ENCODE measurements at places on chromosomes 11 and 22.

DNA sequence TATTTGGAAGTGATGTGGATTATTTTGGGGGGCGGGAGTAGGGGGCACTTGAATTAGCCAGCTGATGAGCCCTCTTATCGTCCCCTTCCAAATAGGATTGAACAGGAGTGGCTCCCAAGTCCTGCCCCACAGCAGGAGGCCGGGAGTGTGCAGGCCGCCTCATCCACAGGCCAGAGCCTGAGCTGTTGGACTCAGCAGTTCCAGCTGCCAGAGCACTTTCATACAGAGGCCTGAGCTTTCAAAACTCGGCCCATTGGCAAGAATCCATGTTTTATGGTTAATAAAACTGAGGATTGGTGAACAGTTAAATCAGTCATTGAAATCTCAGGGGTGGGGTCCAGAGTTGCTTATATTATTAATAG, 9.6 kb downstream of the FAM118A start:
- DNase-seq: no peak

- DNase-seq: no peak
Measured at GRCh38 chr11:31421820-31422219, 52.2 kb downstream of the DNAJC24 start.

DNA sequence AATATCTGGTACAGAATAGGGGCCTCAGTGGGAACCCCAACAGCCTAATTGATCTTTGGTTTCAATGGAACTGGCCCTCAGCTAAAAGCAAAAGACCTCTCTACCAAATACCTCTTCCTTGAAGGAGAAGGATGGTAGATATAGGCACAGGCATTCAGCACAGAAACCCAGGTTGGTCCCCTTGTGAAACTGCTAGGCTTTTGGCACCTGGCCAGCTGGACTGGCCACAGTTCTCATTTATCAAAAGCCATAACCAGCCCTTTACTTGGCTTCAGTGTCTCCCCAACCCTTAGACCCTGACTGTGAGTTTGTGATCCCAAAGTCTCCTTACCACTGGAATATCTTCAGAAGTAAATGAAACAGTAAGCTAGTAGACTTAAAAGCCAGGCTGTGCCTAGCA, 152.9 kb downstream of the TENM4 start:
- DNase-seq: no peak

DNA sequence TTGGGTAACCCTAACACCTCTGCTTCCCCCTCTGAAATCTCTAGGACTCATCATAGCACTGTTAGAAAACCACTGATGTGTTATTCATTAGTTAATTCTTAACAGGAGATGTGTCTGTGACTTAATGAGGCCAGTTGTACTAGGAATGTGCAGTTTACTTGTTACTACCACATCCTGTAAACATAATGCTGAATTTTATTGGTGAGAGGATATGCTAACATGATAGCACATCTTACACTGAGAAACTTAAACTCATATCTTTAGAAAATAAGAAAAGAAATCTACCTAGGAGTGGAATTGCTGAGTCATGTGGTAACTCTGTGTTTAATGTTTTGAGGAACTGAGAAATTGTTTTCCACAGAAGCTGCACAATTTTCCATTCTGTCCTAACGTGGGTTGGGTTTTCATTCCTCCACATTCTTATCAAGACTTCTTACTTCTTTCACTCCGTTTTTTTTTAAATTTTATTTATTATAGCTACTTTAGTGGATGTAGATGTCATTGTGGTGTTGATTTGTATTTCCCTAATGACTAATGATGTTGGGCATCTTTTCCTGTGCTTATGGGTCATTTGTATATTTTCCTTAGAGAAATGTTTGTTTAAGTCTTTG, 33.7 kb downstream of the RNF121 start:
- no peak for DNase-seq

- no peak for DNase-seq
Measured at GRCh38 chr11:111179184-111179910, 66.2 kb upstream of the POU2AF2 start.

GRCh38 chr11:1205987-1206331, 16.9 kb upstream of the MUC5B start:
- no peak for DNase-seq

DNA sequence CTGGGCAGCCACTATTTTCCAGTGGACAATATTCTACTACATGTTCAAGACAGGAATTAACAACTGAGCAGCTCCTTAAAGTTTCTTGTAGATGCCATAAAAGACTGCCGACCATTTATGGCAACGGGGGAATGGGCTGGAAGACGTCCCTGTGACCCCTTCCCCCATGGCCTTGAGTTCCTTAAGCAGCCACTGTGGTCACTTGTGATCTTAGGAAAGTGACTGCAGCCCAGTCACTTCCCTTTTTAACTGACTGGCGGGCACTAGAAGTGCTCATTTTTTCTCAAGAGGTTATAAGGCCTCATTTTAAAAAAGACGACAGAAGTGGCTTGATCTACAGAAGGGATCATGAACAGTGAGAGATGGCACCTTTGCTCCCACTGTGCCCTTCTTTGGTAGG, 153.2 kb upstream of the NARS2 start:
- DNase-seq: no peak

GRCh38 chr22:19419086-19419463, 12.5 kb downstream of the HIRA start:
- no peak for DNase-seq

DNA sequence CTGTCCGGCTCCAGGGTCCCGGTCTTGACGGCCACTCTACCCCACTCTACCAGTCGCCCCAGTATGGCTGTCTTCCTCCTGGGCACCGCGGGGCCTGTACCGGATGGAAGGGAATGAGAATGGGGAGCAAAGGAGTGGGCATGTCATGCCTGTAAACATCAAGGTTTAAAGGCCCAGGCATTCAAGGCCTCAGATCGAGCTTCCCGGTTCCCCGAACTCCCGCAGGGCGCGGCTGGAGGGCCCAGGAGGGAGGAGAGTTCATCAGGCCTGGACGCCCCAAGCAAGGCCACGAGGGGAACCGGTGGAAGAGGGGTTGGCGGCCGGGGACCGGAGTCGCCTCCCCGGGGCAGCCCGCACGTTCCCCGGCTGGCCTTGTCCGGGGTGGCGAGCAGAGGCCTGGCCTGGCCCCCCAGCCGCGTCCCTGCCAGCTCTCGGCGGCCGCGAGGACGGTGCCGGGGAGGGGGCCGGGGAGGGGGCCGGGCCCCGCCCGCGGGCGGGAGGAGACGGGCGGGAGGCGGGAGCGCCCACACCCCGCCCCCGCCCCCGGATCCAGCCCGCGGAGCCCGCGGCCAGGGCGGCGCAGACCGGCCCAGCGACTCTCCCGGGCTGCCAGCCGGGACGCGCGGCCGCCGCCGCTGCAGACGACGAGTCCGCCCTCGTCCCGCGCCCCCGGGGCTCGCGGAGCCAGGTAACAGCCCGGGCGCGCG, at the start of gene CDC42EP1:
TSS of gene CDC42EP1 (plus strand) at position 580 of the 707 bp plus-strand sequence. CDS start 5,870 bp downstream, outside the sequence.
- DNase-seq: no peak

GRCh38 chr22:21779444-21779843, 43.9 kb upstream of the YPEL1 start:
- DNase-seq: no peak

DNA sequence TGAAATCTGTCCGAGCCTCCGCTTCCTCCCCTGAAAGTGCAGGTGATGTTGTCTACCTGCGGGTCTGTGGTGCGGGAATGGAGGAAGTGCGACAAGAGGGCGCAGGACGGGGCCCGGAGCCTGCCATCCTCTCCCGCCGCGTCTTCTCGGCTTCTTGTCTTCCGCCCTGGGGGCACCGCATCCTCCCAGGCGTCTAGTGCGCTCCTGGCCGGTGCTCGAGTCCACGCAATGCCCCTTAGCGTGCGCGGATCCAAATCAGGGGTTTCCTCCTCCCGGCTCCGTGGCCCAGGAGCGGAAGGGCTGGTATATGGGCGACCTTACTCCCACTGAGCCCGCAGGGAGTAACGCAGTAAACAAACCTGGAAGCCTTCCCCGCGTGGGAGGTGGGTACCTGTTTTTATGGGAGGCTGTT, 405 bp downstream of the SFI1 start:
- no peak for DNase-seq

GRCh38 chr22:20615021-20615420, 107.6 kb downstream of the MED15 start:
- DNase-seq: no peak

DNA sequence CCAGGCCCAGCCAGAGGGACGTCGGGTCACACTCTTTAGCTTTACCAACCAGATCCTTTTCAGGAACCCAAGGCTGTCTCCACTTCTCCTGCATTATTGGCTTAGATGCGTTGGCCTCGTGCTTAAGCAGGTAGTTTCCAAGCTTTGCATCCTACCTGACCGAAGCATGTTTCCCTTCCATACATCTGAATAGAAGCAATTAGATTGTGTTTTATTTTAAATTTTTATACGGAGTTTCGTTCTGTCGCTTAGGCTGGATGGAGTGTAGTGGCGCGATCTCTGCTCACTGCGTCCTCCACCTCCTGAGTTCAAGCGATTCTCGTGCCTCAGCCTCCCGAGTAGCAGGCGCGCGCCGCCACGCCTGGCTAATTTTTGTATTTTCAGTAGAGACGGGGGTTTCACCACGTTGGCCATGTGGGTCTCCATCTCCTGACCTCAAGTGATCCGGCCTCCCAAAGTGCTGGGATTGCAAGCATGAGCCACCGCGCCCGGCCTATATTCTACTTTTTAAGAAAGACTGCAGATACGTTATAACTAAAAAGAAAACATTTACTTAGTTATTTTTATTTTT, 677 bp downstream of the DYNC2H1 start:
- DNase-seq: no peak

- DNase-seq: no peak
Measured at GRCh38 chr11:125300791-125301218, 136.3 kb downstream of the PKNOX2 start.

DNA sequence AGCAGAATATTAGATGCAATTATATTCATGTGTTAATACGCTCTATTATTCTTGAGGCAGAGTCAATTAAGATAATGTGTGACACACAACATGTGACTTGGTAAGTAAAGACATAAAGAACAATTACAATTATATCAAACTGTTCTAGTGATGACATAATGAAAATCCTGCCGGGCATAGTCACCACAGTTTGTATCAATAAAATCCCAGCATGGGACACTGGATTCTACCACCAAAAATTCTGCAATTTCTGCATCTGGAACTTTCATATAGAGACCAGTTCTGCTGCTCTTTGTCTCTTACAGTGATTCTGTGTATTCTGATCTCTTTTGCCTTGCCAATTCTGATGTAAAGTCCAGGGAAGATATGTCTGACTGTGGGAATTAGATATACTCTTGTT, 495.6 kb upstream of the LRRC4C start:
- DNase-seq: no peak

GRCh38 chr22:47612311-47612910, 850.0 kb downstream of the TBC1D22A start:
- DNase-seq: no peak

DNA sequence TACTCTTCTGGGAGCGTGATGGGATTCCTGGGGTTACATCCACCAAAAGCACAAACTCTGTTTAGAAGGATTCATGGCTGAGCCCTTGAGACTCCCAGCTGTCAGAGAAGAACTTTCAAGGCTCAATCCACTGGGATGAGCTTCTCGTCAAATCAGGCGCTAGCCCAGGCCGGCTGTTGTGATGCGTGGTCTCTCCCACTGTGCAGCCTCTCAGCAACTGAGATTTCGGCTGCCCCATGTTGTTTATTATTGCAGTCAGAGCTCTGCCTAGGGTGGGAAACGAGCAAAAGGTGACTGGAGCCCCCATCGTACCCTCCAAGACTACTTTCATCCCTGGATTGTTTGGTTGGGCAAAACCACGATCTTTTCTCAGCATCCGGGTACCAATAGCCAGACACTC, 251.6 kb downstream of the ETS1 start:
- DNase-seq: no peak

- DNase-seq: no peak
Measured at GRCh38 chr11:103552086-103552485, 442.9 kb downstream of the DYNC2H1 start.

DNA sequence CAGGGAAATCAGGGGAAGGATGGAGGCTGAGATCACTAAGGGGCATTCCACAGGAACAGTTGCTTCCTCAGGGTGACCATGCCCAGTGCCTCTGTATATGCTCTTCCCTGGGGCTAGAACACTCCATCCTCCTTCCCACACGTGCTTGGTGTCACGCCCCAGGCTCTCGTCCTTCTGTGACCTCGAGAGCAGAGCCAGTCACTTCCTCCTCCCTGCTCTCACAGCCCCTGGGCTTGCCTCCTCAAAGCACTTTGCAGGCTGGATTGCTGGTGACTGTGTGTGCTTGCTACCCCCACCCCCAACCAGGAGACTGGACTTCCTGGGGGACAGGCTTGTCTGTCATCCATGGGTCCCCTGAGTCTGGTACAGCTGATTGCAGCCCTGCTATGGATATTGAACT, 56.5 kb upstream of the AMPD3 start:
- DNase-seq: no peak

DNA sequence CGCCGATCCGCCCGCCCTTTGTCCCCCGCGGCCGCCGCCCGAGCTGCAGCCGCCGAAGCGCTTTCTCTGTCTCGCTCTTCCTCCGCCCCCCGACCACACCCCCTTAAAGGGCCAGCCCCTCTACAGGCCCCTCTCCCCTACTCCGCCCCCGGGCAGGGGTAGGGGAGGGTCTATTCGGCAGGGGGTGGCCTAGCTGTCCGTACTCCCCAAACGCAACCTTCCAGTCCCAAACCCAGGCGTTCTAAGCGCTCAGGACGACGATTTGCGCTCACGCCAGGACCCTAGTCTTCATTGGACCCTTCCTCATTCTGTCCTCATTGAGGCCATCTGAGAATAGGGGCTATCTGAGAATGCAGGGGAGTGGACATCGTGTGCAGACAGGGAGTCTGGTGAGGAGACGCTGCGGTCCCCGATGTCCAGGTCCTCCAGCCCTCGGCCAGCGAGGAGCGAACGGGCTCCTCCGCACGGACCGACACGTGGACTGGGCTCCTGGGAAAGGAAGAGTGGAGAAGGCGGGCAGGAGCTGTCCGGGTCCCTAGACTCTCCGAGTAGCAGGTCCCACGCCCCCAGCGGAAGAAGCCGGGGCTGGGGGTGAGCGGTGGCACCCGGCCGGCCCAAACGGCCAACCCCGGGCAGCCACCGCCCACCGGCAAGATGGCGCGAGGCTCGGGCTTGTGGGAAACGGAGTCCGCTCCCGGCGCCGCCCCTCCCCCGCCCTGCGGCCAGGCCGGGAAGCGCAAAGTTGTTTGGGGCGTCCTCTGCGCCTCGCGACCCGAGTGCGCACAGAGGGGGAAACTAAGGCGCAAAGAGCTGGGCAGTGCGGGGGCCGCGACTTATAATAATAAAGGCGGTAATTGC, at the start of gene PPP1R14B:
TSS of gene PPP1R14B (minus strand) at position 73 of the 858 bp plus-strand sequence. CDS start 270 bp downstream, outside the sequence.
- no peak for DNase-seq

GRCh38 chr22:26463688-26464087, 19.9 kb downstream of the HPS4 start:
- no peak for DNase-seq
